Uterus (tissue), 4 donors: ENCODE measurements at places on chromosomes 4 and X. TPM values are rescaled to one million over a fixed set of nuclear protein-coding genes. Genes with fewer than 3 reads are reported as not detected.

The GPR34 gene
- 0.26 TPM for total RNA-seq

GRCh38 chr4:30667919-30668318, 52.2 kb upstream of the PCDH7 start:
- no peak for DNase-seq

GRCh38 chr4:8326206-8326605, 56.7 kb downstream of the HTRA3 start:
- DNase-seq, result no peak

- DNase-seq, result no peak
These were observed 34.4 kb downstream of the NFKB1 start for GRCh38 chr4:102535398-102536082.

DNA sequence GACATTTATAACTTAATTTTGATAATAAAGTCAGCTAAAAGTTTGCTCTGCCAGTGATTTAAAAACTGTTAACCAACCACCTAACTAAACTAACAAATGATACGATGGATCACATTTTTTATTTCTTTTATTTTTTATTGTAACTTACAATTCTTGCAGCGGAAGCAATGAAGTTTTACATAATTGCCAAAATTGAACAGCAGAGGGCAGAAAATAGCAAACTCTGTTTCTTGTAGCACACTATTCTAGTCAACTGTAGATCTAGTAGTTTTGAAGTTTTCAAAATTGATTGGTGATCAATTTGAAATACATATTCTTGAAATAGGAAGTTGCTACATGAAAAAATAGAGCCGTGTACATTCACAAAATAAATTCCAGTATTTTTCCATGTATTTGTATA, 2.8 kb upstream of the GRIA2 start:
- no peak for DNase-seq

GRCh38 chr4:154049457-154050181, 260.7 kb upstream of the SFRP2 start:
- DNase-seq, result no peak

GRCh38 chrX:139776599-139776998, 68.6 kb upstream of the MCF2 start:
- no peak for DNase-seq

DNA sequence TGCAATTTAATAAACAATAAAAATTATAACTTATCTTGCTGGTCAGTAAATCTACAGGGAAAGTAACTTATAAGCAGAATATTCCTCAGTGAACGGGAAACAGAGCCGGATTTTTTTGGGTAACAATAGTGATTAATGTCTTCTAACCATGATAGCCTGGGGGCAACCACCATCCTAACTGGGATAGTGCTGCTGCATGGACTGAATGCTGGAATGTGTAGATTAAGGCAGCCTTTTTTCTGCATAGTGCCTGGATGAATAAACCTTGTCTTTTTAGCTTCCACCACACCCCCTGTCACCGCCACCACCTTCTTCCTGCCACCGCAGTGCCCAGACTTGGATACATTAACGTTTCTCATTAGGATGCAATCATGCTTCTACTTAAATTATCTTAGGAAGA, 83.6 kb upstream of the LNX1 start:
- DNase-seq, result no peak

- no peak for DNase-seq
These were observed 58.9 kb downstream of the RELL1 start for GRCh38 chr4:37627263-37627662.

- no peak for DNase-seq
These were observed 1.7 kb upstream of the MAGEH1 start for GRCh38 chrX:55450259-55450658.

GRCh38 chr4:176778491-176778890, 14.2 kb downstream of the VEGFC start:
- DNase-seq, result no peak
